ENCODE measurements at places on chromosomes 1 and 21.

DNA sequence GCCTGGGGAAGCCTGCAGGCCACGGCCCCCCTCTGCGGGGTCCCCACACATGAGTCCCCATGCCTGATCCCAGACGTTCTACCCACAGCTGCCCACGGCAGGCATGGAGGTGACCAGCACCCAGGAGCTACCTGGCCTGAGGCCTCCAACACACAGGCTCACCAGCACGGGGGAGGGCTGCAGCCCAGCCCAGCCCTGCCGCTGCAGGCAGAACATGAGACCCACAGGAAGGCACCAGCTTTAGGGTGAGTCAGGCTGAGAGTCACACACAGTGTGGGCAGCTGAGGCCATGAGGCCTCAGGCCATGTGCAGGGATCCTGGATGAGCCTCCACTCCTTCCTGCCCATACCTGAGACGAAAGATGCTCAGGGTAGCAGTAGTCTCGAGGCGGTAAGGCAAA, 121.1 kb downstream of the PSMG1 start:
- no peak for DNase-seq

- no peak for DNase-seq
Observed at GRCh38 chr1:226697929-226698544, 41.0 kb downstream of the ITPKB start.

- DNase-seq, result no peak
Observed at GRCh38 chr1:203640723-203641502, 14.3 kb downstream of the ATP2B4 start.

DNA sequence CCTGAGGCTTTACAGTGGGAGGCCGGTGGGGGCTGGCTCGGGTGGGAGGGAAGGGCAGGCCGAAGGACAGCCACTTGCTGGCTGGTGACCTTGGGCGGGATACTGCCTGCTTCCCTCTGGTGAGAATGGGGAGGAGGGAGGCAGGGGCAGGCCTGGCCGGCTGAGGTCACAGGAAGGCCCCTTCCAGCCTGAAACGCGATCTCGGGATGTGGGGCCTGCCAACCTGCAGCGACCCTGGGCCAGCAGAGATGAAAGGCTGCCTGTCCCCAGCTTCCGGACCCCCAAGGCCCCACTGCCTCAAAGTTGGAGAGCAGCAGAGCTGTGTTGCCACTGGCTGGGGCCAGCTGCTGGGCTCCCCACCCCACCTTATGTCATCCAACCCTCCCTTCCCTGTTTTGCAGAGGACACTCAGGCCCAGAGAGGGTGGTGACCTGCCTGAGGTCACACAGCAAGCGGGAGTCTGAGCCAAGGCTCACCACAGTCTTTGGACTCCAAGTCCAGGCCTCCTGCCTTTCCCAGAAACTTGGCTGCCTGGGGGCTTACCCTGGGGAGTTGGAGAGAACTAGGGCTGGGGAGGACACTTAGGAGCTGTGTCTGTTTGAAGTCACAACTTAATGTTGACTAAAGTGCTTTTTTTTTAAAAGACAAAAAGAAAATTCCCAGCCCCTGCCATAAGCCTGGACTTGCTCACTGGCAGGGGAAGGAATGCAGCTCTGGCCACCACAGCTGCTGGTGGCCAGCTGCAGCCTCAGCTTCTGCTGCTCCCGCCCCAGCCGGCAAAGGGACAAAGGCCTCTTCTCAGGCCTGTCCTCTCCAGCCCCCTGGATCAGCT, 14.8 kb upstream of the WASF2 start:
- no peak for DNase-seq

DNA sequence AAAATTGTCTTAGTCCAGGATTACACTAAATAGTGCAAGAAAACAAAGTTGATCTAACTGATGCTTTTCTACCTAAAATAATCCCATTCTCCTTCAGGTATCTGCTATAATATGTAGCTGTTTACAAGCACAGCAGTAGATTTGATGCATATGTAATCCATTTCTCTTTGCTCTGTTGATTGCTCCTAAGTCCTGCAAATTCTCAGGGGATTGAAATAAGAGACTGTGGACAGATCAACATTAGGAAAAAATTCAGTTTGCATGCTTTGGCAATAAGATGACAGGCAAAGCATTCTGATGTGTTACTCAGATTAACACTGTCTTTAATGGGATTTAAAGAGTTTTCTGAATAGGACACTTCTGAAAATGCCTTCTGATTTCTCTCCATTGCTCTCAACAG, 34.7 kb downstream of the RNF11 start:
- no peak for DNase-seq

DNA sequence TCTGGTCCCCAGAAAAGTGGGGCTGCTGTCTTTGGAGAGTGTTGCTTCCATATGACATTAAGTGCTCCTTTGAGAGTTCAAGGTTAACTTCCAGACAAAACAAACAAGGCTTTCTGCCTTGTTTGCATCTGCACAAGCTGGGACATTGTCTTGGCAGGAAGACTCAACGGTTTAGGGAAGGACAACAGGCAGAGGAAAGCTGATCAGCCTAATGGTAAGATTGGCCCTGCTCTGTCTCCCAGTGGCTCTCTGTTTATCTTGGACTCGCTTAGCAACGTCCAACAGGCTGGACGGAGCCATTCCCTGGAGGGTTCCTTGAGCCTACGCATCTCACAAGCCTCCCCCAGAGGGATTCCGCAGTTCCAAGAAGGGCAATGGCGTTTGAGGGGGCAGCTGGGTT, 62.2 kb upstream of the SLC44A3 start:
- DNase-seq, result no peak

- no peak for DNase-seq
Observed at GRCh38 chr1:12435639-12436344, 182.2 kb downstream of the DHRS3 start.

DNA sequence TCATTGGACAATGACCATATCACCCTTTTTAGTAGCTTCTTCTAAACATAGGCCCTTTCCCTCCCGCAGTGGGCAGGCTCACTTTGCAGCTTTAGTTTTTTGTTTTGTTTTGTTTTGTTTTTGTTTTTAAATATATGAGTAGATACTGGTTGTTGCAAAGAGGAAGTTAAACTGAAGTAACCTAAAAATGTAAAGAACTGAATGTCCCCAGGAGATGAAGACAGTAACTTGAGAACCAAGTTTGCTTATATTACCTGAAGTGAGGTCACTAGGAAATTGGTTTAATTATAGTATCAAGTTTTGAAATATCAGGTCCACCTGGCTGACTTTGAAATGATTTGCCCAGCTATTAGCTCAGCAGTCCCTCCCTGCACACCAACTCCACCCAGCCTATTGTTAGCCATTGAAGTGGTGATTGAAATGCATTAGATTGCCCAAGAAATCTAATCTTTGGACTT, 18.2 kb downstream of the SMAP2 start:
- DNase-seq, result no peak

- no peak for DNase-seq
Observed at GRCh38 chr1:167565922-167566321, 12.4 kb upstream of the CREG1 start.

- DNase-seq, result no peak
Observed at GRCh38 chr1:22763487-22764200, 53.0 kb downstream of the EPHB2 start.

DNA sequence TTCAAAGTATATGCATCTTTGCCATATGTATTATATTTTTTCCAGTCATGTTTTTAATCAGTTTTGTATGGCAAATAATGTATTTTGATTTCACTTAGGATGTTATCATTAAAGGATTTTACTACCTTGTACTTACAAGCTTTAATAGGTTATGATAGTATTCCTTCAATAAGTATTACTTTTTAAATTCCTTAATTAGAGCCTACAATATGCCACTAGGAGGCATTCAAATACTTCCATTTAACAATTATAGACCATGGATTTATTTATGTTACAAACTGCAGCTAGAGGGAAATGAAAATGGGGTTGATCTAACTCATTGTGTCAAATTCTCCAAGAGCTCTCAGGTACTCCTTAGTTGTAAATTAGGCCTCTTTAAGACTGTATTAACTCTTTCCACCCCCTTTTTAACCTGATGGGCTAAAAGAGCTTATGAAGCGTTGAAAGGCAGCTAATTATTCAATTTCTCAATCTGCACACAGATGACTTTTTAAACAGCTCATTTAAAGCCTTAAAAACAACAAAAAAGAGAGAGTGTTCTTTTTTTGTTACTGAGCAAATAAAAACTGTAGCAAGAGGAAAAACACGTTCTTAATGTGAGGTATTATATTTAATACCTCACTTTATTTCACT, 156.2 kb downstream of the DENND1B start:
- DNase-seq, result no peak

DNA sequence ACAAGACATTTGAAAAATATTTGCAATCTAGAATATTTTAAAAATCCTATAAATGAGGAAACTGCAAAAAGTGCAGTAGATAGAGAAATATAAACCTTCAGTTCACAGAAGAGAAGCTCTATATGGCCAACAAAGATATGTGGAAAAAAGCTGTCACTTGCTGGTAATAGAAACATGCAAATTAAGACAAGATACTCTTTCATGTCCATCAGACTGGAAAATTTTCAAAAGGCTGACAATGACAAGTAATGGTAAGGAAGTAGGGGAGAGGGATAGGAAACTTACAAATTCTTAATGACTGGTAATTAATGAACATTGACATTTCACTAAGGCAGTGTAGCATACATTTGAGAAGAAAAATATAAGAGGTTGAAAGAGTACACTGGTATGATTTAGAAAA, 147.9 kb downstream of the MRPL39 start:
- no peak for DNase-seq

- no peak for DNase-seq
Observed at GRCh38 chr1:18907917-18908845, 5.8 kb upstream of the ALDH4A1 start.

- DNase-seq, result no peak
Observed at GRCh38 chr1:211326140-211326527, 499 bp upstream of the TRAF5 start.

DNA sequence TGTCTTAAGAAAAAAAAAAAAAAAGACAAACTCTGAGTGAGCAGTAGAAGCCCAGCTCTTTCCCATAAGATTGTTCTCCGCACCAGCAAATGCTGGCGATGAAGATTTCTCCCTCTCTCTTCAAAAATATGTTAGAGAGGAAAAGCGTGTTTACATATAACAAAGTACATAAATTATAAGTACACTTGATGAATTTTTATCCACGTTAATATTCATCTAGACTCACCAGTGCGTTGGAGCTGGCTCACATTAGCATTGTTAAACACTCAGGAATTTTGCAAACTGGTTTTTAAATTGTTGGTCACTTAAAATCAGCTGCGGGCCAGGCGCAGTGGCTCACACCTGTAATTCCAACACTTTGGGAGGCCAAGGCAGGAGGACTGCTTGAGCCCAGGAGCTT, 56.0 kb downstream of the RUNX3 start:
- no peak for DNase-seq

DNA sequence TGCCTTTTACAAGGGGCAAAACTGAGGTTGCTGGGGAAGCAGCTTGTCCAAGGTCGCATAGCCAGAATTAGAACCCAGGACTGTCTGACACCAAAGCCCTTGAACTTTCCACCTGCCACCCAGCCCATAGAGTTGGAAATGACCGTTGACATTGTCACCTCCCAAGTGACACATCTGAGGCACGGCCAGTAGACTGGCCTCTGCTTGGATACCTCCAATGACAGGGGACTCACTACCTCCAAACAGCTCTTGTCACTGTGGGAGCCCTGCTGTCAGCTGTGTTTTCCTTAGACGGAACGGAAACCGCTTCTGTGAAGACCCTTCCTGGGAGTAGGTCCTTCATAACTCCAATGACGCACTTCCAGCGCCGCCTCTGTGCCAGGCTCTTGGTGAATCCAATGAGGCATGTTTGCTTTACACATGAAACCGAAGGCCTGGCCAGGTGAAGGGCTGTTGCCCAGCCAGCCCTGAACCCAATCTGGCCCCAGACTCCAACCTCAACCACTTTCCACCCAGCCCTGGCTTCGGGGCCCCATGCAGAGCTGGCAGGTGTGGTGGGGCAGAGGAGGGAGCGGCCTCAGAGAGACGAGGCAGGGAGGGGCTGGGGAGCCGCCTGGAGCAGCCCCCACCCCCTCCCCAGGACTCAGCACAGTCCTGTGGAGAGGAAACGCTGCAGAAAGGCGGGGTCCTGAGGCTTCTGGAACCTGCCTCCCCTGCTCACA, 109.2 kb upstream of the IFFO2 start:
- DNase-seq, result no peak

- no peak for DNase-seq
Observed at GRCh38 chr1:155504207-155504606, 58.4 kb downstream of the ASH1L start.

All from activated CD4-positive, CD25-positive, alpha-beta regulatory T cell treated with anti-CD3 and anti-CD28 coated beads, Interleukin-2, amount 50 U/mL, for 72 hours (primary cell).